ENCODE measurements at places on chromosomes 5 and 9.

DNA sequence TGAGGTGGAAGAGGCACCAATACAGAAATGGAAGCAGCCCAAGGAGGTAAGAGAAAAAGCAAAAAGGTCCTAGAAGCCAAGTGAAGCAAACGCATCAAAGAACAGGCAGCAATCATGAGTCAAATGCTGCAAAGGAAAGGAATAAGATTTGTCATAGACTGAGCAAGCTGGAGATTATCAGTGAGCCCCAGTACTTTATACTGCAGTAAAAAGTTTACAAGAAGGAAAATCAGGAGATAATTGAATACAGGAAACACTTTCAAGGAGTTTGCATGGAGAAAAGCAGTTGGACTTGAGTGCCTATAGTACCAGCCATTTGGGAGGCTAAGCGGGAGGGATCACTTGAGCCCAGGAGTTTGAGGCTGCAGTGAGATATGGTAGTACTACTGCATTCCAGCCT, 7.2 kb upstream of the HAVCR1 start:
- DNase-seq = no peak

DNA sequence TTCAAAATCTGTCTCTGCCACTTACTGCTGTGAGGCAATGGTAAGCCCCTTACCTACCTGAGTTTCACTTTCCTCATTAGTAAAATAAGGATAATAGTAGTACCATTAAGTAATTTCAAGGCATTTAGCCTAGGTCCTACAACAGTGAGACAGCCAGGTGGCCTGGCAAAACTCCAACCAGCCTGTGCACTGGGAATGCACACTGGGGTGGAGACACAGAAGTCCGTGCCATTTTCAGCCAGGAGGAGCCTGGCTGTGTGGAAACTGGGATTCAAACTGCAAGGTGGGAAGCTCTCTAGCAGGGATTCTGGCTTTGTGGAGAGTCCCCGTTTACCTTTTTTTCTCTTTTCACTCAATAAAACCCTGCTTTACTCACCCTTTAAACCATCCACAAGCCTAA, 630.4 kb downstream of the PRELID2 start:
- DNase-seq = no peak

GRCh38 chr5:83866181-83866580, 145.5 kb upstream of the HAPLN1 start:
- no peak for DNase-seq

- no peak for DNase-seq
Observed at GRCh38 chr9:35993976-35994720, 36.2 kb upstream of the OR2S2 start.

DNA sequence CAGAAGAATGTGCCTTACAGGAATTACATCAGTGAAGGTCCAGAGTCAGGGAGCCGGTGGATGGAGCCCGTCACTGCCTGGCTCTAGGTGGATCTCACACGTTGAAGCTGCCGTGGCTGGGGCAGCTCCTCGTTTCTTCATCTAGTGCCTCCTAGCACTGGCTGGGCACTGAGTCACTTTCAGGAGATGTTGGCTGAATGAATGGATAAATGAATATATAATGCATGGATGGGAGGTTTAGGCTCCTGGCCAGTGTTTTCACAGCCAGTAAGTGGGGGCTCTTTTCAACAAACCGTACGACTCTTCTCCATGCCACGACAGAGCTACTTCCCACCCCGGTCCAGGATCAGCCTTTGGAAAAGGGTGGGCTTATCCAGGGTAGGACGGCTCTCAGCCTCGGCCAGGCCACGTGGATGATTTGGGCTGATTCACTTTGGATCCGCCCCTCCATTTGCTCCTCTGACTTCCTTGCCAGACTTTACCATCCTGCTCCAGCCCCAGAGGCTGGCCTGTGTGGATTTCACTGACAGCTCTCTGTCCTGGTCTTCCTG, 1.3 kb upstream of the SH3PXD2B start:
- no peak for DNase-seq

GRCh38 chr9:72322678-72323077, 42.3 kb downstream of the ZFAND5 start:
- no peak for DNase-seq

DNA sequence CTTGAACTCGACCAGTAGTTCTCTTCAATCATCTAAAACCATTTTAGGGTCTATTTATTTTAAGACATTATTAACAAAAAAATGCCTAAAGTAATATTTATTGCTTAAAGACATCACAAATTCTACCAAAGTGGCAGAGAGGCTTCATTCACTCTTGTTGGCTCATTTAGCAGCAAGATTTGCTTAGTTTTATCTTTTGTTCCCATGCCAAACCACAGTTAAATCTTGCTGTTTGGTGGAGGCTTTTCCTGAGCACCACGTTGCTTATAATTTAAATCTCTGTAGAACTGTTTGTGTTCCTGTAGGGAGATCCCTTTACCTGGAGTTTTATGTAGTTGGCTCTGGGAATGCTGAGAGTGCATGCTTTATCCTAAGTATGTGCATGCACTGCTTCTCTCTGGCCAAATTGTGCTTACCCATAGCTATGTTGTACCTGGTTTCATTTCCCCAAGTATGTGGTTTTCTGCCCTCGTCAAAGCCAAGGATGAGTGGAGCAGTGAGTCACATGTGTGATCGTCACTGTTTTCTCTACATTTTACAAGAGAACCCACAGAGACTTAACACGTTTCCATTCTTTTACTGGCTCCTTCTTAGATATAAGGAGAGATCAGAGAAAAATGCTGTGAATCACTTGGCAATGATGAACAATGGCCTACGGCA, 42.1 kb upstream of the MAST4 start:
- peak; percentile 22 for DNase-seq
